Stimulated activated CD4-positive, alpha-beta T cell treated with anti-CD3 and anti-CD28 coated beads, TNF-alpha, amount 100 ng/mL, for 4 hours (primary cell): ENCODE measurements at places on chromosomes 12 and 14.
A peak's percentile ranks its signal among the peaks of the same experiment; 100 is the strongest.

GRCh38 chr12:27871946-27872345 lies 91.9 kb upstream of the MANSC4 start:
- no peak for DNase-seq

DNA sequence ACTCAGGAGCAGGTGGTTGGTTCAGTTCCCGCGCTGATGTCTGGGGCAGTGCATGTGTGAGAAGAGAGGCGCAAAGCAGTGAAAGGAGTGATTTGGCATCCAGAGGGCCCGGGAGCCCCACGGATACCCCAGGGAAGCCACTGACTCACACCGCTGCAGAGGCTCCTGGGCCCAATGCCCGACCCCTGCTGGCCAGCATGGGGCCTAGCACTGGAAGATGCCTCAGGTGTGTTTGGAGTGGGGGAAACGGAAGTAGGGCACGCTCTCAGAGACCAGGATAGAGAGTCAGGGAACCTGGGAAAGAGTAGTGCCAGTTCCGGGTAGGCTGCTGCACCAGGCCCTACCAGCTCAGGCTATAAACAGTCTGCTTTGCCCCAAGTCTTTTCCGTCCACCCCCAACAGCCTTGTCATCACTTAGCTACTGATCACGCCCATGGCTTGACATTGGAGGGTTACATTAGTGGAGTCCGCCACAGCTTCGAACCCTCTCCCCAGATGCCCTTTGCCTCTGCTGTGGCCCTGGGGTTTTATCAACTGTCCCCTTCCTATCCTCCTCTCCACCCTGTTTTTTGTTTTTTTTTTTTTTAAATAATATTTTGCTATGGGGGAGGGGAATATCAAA lies 9.5 kb upstream of the CSAD start:
- no peak for DNase-seq

DNA sequence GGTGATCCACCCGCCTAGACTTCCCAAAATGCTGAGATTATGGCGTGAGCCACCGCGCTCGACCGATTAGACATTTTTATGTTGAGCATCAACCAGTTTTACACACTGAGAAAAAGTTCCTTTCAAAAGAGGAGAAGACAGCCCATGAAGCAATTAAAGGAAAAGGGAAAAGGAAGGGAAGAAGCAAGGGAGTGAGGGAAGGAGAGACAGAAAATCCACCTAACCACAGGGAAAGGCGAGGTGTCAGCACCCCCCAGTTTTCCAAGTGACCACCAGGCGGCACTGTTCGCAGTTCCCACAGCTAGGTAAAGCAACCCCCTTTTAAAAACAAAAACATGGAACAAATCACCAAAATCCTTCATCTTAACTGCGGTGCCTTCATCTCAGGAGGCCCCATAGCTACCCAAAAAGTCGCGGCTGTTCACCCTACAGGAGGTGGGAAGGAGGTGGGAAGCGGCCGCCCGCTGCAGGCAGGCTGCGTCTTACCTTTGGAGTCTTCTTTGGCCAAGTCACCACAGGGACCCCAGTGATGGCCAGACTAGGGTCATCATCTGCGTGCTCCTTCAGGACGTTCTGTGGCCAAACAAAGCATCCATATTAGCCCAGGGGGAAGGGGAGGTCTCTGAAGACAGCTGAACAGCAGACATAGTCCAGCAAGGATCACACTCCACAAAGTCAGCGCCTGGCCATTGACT lies 86.6 kb downstream of the KDM2B start:
- DNase-seq = peak; percentile 36

DNA sequence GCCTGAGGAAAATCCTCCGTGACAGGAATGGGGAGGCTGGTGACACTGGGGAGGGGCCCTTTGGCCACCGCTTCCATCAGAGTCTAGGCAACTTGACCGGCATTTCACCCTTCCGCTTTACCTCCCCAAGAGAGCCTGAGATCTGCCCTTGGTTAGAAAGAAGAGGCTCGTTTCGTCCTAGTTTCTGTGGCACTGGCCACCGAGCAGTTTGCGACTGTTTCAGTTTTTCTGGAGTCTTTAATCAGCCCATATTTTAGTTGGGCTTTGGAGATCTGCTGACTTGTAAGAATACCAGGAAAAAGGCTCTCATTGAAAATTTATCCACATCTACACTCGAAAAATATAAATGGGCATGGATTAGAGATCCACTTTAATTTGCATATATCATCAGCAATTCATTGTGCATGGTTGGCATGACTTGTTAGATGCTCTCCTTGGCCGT lies 414 bp upstream of the ANKS1B start:
- DNase-seq = no peak

DNA sequence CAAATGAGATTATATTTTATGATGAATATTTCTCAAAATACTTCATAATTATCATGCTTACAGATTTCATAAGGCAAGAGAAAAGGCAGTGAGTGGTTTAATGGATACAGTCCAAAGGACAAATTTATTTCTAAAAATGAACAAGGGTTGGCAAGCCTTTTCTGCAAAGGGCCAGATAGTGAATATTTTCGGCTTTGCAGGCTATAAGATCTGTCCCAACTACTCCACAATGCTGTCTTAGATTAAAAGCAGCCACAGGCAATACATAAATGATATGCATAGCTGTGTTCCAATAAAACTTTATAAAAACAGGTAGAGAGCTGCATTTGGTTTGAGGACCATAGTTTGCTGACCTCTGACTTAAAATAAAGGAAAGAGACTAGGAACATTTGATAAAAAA lies 42.9 kb upstream of the STK38L start:
- no peak for DNase-seq

DNA sequence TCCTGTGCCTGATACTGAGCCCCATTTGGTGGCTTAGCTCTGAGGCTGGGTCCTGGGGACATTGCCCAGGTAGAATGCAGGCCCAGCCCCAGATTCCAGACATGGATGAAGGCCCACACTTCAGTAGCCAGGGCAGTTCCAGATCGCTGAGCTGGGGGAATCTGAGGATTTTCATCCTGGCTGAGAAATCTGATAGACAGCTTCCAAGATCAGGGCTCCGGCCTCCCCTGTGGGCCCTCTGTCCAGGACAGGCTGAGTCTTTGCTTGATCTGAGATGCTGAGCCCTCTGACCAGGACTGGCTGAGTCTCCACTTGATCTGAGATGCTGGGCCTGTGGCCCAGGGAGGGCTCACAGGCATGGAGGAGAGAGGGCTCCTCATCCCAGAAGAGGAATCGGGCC lies 3.3 kb upstream of the RASAL1 start:
- no peak for DNase-seq

DNA sequence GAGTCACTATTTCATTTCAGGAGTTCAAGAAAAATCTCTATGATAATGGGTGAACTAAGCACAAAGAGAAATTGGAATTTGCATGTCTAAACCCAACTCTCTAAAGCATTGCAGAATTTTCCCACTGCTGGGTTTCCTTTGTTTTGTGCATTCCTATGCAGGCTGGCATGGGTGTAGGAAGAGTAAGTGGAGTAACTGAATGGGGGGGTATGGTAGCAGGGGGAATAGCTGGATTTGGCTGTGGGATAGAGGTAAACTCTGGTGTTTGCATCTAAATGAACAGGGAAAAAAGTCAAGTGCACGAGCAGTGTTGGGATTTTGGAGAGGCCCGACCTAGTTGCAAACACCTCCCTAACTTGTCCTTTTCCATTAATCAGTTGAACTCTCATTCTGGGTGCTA lies 159.1 kb downstream of the ANO4 start:
- DNase-seq = no peak

DNA sequence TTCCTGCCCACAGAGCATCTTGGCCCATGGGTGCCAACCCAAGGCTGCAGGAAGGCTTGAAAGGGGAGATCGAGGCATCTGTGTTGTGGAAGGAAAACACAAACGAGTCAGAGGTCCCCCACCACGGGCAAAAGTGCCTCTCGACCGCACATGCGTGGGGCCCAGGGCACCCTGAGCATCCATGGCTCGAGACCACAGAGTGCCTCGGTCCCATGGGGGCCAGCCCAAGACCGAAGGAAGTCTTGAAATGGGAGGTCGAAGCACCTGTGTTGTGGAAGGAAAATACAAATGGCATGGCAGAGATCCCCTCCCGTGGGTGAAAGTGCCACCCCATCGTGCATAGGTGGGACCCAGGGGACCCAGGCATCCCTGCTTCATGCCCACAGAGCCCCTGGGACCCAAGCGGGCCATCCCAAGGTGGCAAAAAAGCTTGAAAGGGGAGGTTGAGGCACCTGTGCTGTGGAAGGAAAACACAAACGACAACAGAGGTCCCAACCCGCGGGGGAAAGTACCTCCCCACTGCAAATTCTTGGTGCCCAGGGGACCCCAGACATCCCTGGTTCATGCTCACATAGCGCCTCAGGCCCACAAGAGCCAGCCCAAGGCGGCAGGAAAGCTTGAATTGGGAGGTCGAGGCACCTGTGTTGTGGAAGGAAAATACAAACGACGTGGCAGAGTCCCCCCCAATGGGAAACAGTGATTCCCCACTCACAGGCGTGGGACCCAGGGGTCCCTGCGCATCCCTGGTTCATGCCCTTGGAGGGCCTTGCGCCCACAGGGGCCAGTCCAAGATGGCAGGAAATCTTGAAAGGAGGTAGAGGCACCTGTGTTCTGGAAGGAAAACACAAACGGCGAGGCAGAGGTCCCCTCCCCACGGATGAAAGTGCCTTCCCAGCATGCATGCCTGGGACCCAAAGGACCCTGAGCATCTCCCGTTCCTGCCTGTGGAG lies 373.0 kb downstream of the ALG10 start:
- no peak for DNase-seq

DNA sequence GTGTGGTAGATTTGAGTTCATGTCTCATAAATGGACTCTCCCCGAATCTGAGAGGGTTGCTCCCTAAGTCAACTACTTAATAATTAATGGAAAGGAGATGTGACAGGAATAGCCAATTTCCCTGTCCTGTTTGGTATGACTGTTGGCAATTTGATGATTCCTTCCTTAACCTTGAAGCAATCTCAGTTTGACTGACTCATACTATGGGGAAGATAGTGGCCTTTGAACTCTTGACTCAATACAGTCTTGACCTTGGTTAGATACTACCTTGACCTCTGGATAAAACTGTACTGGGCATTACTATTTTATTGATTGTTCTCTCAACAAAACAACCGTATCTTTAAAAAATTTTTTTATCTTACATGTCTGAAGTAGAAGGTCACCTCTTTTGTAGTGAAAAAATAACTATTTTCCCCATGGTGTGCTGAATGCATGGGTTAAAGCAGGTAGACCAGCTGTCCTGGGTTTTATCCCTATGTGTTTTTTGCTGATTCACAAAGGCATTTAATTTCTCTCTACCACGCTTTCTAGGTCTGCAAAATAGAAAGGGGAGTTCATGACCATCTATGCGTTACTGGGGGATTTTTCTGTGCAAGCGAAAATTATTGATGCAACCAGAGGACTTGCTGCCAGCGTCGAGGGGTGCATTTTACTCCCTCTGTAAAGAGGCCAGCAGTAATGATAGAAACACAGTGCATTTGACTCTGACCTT lies 80.1 kb downstream of the ETV6 start:
- DNase-seq = no peak

DNA sequence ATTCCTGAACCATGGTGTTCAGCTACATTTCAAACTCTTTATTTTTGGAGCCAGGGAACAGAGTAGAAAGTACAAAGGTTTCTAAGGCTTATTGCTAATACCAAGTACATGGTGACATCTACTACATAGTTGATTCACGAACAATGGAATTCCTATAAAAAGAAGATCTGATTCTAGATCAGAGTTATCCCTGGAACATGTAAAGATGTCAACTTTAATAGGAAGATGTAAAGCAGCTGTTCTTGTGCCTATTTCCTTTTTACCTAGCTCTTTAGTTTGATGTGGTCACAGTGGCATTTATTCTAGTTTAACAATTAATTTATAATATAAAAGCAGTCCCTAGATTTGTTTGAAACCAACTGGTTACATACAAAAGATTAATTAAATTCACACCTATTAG lies 99.5 kb downstream of the NUBPL start:
- no peak for DNase-seq

DNA sequence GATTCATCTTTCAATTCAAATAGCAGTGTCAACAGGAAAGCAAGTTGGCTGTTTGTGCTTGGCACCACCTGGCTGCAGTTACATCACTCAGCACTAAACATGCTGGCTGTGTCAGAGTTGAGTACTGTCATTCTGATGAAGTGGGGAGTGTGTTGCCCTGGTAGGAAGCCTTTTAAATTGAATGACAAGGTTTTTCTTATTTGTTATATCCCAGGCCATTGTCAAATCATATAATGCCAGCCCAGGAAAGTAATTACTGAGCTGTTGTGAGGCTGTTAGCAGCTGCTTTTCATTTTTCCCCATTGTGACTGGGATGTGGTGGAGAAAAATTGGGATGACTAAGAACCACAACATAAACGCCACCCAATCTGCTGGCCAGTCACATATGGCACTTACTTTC lies 106.5 kb upstream of the PRKD1 start:
- no peak for DNase-seq

DNA sequence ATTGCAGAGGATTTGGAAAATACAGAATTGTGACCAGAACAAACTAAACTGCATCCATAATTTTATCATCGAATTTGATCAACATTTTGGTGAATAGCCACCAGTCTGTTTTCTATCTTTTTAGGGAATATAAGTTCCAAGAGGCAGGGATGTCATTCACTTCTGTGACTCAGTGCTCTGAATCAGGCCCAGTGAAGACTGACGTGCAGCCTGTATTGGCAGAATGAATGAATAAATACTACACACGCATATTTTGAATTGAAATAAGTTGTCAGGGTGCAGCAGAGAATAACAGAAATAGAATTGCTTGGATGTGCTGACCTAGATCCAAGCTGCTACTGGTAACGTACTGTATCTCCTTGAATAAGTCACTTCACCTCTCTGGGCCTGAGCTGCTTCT lies 1.3 kb upstream of the EMP1 start:
- no peak for DNase-seq

- no peak for DNase-seq
Measured at GRCh38 chr14:53149668-53150316, 3.3 kb downstream of the DDHD1 start.

DNA sequence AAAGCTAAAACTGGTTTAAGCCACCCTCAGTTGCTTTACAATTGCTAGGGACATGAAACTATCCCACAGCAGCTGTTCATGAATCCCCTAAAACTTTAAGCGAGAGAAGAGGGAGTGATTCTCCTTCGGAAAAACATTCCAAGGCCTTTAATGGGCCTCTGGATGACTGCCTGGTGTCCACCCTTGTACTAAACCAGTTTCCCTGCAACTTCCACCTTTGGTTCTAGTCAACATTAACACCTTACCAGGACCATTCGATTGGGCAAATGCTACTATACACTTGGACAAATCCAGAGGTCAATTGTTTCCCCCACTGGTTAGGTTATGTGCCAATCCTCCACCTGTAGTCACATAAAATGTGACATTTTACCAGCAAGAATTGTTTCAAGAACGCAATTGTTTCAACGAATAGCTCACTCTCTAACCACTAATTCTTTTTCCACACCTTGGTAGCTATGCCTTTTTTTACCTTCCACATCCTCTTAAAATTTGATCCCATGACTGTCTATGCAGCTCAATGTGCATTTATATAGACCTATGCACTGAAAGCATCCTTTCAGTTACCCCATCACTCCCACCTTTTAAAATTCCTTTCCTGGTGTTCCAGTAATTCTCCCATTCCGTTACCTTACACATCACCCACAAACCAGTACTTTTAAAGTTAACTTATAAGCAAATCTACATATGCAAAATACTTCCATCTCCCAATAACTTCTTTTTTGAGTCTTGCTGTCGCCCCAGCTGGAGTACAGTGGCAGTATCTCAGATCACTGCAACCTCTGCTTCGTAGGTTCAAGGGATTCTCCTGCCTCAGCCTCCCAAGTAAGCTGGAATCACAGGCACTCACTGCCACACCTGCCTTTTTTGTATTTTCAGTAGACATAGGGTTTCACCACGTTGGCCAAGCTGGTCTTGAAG lies 3.6 kb downstream of the UBC start:
- DNase-seq = no peak

- no peak for DNase-seq
Measured at GRCh38 chr14:74867673-74868072, 8.3 kb downstream of the PROX2 start.
